HFFc6 (cell line): ENCODE measurements at places on chromosomes 11 and 22. TPM values are rescaled to one million over a fixed set of nuclear protein-coding genes. Genes with fewer than 3 reads are reported as not detected.

The IRAG1 gene
- total RNA-seq = 37.6 to 66.3 TPM (median 40.7 TPM) in 3 replicates

The SULT4A1 gene
- not detected in 3 replicates for total RNA-seq

The GAL gene
- total RNA-seq = 0.60 to 13.3 TPM (median 8.8 TPM) in 3 replicates

The DGCR6 gene
- total RNA-seq = 0.76 and 1.7 TPM in 2 replicates

The CDC42BPG gene
- 0.06 TPM in 1 of 2 replicates, not detected in the other for total RNA-seq

The SPDYC gene
- not detected in 3 replicates for total RNA-seq

The OR6T1 gene
- not detected in 3 replicates for total RNA-seq

The PDE2A gene
- 0.43 TPM in 1 of 3 replicates, not detected in the others for total RNA-seq

The CALCA gene
- not detected in 3 replicates for total RNA-seq

The KLHL22 gene
- 20.4 and 21.2 TPM in 2 replicates for total RNA-seq

The IL18 gene
- 0.93 to 1.9 TPM (median 1.0 TPM) in 3 replicates for total RNA-seq

The MEN1 gene
- total RNA-seq = 25.9 to 33.5 TPM (median 29.6 TPM) in 3 replicates

The NXPE4 gene
- not detected in 3 replicates for total RNA-seq

The ZDHHC8 gene
- total RNA-seq = 95.3 to 115 TPM (median 96.7 TPM) in 3 replicates

The LSP1 gene
- total RNA-seq = 3.2 TPM in 1 of 3 replicates, not detected in the others

The CNTF gene
- 0.79 to 1.7 TPM (median 0.97 TPM) in 3 replicates for total RNA-seq

The BIRC3 gene
- total RNA-seq = 0.30 to 0.36 TPM (median 0.35 TPM) in 3 replicates

The MAP6 gene
- total RNA-seq = 0.53 to 3.9 TPM (median 2.3 TPM) in 3 replicates

The CRYBB1 gene
- total RNA-seq = not detected in 3 replicates

The MFNG gene
- not detected in 2 replicates for total RNA-seq

The SLC22A8 gene
- not detected in 3 replicates for total RNA-seq

The PNPLA3 gene
- 3.3 to 6.9 TPM (median 6.8 TPM) in 3 replicates for total RNA-seq

The DDI1 gene
- not detected in 3 replicates for total RNA-seq

The SMTNL1 gene
- total RNA-seq = not detected in 3 replicates

The CPT1B gene
- 1.7 and 1.8 TPM in 2 replicates for total RNA-seq

The KCNJ5 gene
- total RNA-seq = not detected in 3 replicates

The GLB1L3 gene
- total RNA-seq = not detected in 3 replicates

The POU2AF2 gene
- not detected in 3 replicates for total RNA-seq

The RBM4 gene
- 136 to 159 TPM (median 142 TPM) in 3 replicates for total RNA-seq

The CST6 gene
- total RNA-seq = 0.83 to 1.0 TPM in 2 of 3 replicates, not detected in the other

The RTN4R gene
- 0.29 to 0.74 TPM (median 0.46 TPM) in 3 replicates for total RNA-seq

The JAML gene
- not detected in 3 replicates for total RNA-seq

The PAMR1 gene
- total RNA-seq = 149 and 187 TPM in 2 replicates

The SERPING1 gene
- total RNA-seq = not detected in 3 replicates

The MOGAT2 gene
- total RNA-seq = not detected in 3 replicates

The KCNJ1 gene
- not detected in 2 replicates for total RNA-seq

The FOSL1 gene
- total RNA-seq = 125 to 223 TPM (median 200 TPM) in 3 replicates

The SCN4B gene
- total RNA-seq = not detected in 3 replicates

The RASL10A gene
- 0.35 TPM in 1 of 3 replicates, not detected in the others for total RNA-seq

The OR51B5 gene
- total RNA-seq = 0.30 TPM in 1 of 3 replicates, not detected in the others

The USH1C gene
- total RNA-seq = not detected in 3 replicates

The RBX1 gene
- total RNA-seq = 76.8 and 77.3 TPM in 2 replicates

The MPPED2 gene
- total RNA-seq = not detected in 3 replicates

The GAL3ST3 gene
- not detected in 2 replicates for total RNA-seq

The ZNF280B gene
- 0.18 to 0.32 TPM (median 0.21 TPM) in 3 replicates for total RNA-seq

The POTEH gene
- not detected in 3 replicates for total RNA-seq

The ARFGAP2 gene
- 59.3 to 66.6 TPM (median 64.0 TPM) in 3 replicates for total RNA-seq

The RAB39A gene
- not detected in 3 replicates for total RNA-seq

The CHCHD10 gene
- total RNA-seq = 95.7 to 117 TPM (median 108 TPM) in 3 replicates

The AIFM3 gene
- not detected in 3 replicates for total RNA-seq

The CECR2 gene
- not detected in 3 replicates for total RNA-seq

The TCN1 gene
- not detected in 2 replicates for total RNA-seq

The MISFA gene
- total RNA-seq = 1.6 to 2.8 TPM (median 1.9 TPM) in 3 replicates
